ENCODE measurements at places on chromosomes 5 and 9. TPM values are rescaled to one million over a fixed set of nuclear protein-coding genes. Genes with fewer than 3 reads are reported as not detected.

GRCh38 chr9:137611623-137612609 lies 6.4 kb downstream of the ARRDC1 start:
- DNase-seq = peak; percentile 94

DNA sequence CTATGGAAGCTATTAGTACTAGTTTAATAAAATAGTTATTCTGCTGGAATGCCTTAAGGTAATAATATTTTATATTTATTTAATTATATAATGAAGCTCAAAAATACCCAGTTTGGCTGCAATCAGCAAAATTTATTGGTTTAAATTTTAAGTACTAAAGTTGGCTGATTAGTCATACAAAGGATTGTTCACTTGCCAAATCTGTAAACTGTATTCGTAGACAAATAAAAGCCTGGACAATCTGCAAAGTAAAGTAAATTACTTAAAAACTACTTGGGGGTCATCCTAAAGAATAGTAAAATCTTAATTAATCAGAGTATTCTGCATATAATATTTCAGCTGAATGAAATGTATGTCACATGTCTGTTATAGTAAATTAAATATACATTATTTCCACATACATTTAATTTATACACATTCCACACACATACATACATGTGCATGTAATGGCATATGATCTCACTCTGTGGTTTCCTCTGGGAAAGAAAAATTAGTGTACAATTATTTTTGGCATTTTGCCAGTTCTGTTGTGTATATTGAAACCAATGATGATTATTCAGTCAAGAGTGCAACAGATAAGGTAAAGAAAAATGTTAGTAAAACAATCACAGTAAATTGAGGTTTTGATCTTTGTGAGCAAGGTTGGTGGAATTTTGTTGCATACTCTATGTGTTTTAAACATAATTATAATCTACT lies 455.9 kb downstream of the CDH9 start:
- DNase-seq = no peak

- no peak for DNase-seq
Measured at GRCh38 chr9:7375013-7375511, 424.5 kb downstream of the DMAC1 start.

- no peak for DNase-seq
Measured at GRCh38 chr9:137206602-137207001, 1.1 kb downstream of the NDOR1 start.

FXN gene
- 2.0 TPM for total RNA-seq

PIP5K1B gene
- 63.0 TPM for total RNA-seq

OTP gene
- total RNA-seq = not detected

CCL28 gene
- 115 TPM for total RNA-seq

All from transverse colon (tissue), 4 donors.